ENCODE measurements at places on chromosomes 16 and 17. TPM values are rescaled to one million over a fixed set of nuclear protein-coding genes. Genes with fewer than 3 reads are reported as not detected.

KRT36 gene
- polyA plus RNA-seq: 0.04 TPM

KRTAP4-5 gene
- not detected for polyA plus RNA-seq

ACE gene
- polyA plus RNA-seq: 1.9 TPM

CD300LF gene
- polyA plus RNA-seq: not detected

TMEM220 gene
- polyA plus RNA-seq: 12.2 TPM

GINS2 gene
- polyA plus RNA-seq: 5.8 TPM

MT4 gene
- not detected for polyA plus RNA-seq

Measured in BJ (cell line).